CD4-positive, alpha-beta T cell treated with Interferon alpha-2 for 1 hour (primary cell): ENCODE measurements at places on chromosomes 12 and 14.
A peak's percentile ranks its signal among the peaks of the same experiment; 100 is the strongest.

GRCh38 chr12:2295941-2296461, 243.2 kb downstream of the CACNA1C start:
- no peak for DNase-seq

GRCh38 chr14:23174296-23175184, 8.9 kb downstream of the SLC7A8 start:
- DNase-seq = no peak

GRCh38 chr14:59343585-59343984, 121.6 kb downstream of the GPR135 start:
- DNase-seq = no peak

DNA sequence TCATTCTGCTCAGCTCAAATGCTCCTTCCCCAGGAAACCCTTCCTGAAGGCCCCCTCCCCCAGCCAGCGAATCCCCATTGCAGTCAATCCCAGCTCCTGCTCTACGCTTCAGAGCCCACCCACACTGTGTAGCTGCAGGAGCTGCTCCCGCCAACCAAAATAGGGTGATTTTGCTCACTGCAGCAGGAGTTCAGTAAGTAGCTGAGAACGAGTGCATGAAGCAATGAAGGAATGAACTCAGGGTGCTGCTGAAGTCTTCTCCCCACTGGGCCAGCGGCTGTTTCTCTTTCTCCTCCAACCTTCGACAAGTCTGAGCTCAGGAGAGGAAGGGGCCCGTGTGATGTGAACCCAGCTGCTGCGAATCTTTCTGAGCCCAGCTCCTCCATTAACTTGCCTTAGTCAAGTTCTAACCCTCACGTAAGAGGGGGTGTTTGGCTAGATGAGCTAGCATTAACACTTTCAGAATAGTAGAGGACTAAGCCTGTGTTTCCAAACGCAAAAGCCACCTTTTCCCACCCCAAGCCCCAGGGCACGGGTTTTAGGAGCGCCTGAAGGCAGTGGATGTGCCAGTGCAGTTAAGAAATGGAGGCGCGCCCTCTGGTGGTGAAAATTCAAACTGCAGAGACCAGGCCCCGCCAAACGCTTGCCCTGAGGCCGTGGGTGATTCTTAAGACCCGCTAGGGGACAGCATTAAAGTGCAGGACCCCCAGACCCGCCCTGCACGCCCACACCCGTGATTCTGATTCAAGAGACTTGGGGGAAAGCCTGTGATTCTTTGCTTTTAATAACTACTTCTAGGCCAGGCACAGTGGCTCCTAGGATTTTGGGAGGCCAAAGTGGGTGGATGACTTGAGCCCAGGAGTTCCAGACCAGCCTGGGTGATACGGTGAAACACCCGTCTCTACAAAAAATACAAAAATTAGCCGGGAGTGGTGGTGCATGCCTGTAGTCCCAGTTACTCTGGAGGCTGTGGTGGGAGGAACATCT, 11.9 kb upstream of the SERPINA4 start:
- peak; percentile 34 for DNase-seq

DNA sequence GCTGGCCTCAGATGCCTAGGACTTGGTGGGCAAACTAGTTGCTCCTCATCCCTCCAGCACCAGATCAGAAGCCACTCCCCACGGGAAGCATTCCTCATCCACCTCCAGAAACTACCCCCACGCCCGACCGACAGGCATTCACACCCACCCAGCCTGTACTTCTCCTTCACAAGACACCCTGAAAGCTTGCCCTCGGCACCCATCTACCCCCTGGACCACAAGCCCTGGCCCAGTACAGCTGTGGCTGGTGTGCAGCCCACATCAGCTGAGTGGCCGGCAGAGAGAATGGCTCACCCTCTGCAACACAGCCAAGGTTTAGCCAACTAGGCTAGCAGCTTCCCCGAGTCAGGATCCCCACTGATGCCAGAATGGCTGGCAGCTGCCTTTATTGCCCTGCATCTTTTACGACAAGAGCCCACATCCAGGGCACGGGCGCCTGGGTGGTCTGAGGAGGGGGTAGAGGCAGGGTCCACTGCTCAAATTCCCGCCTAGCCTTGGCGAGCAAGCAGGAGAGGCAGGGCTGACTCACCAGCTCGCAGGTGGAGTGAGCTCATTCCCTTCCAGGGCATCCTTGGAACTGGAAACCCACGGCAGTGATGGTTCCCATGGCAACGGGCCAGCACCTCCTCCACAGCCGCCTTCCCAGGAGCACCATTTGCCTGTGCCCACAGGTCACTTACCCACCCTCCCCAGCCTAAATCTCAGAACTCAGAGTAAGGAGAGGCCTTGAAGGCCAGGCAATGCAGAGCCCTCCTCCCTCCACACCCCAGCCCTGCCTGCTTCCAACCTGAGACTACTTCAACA, 17.1 kb downstream of the ACTN1 start:
- no peak for DNase-seq
